ENCODE measurements at places on chromosomes 7 and 10.

GRCh38 chr7:150784120-150784736, 15.9 kb downstream of the TMEM176B start:
- no peak for DNase-seq

DNA sequence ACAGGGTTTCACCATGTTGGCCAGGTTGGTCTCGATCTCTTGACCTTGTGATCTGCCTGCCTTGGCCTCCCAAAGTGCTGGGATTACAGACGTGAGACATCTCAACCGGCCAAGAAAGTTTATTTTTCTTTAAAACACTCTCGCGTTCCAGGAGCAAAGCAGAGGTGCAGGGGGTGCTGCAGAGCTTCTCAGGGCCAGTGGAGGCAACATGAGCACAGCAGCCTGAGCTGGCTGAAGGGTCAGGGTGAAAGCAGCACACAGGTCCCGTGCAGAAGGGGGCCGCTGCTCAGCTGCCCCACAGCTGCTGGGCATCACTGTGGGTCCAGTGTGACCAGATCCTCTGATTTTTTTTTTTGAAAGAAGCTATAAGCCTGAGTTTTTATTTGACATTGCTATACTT, 46.1 kb downstream of the EPHB4 start:
- no peak for DNase-seq

DNA sequence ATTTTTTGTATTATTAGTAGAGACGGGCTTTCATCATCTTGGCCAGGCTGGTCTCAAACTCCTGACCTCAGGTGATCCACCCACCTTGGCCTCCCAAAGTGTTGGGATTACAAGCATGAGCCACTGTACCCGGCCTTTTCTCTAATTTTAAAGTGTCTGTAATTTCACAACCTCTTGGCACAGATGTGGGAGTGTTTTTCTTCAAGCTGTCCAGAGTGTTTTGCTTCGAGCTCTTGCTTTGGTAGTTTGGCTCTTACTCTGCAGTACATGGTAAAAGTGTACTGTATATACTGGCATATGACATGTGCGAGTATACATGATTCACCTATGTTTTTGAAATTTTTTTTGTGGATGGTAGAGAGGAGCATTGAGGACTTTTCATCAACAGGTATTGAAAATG, 9.8 kb downstream of the SRGN start:
- no peak for DNase-seq

- no peak for DNase-seq
Observed at GRCh38 chr10:121921238-121921931, 6.4 kb downstream of the ATE1 start.

- DNase-seq = no peak
Observed at GRCh38 chr10:82660986-82661385, 786.0 kb downstream of the NRG3 start.

GRCh38 chr7:105759670-105760550, 116.5 kb downstream of the ATXN7L1 start:
- DNase-seq = no peak

DNA sequence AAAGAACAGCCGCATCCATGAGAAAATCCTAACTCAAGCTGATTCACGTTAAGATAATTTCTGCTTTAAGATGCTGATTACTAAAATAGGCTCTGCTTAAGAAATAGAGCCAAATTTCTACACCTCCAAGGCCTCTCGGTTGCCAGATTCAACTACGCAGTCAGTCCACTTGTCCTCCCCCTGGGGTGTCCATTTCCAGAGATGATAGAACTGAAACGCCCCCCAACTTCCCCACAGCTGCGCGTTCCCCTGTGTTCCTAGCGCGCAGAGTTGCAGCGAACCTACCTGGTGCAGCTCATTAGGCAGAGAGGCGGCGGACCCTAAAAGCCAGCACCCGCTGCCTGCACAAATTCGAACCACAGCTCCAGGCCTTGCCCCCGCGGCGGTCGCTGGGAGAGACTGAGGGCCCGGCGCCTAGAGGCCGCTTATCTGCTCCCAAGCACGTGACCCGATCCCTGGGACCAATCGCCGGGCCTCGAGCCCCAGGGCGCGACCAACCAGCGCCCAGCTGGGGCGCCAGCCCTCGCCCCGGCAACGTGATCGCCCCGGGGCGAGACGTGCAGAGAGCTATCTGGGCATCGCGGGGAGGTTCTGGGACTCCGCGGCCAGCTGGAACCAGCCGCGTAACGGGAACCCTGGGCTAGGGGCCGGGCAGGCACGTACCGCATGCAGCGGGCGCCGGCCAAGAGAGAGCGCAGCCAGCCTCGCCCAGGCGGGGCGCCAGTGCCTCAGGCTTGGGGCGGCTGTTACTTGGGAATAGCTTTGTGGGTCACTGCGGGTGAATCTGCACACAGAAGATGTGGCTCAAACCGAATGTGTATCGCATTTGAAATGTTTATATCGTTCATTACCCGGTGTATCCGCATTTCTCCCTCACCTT, at the start of gene PPP1R3C:
Gene PPP1R3C (minus strand): TSS at position 401 of the 880 bp plus-strand sequence. CDS start 102 bp downstream, at position 299.
- peak; percentile 15 for DNase-seq

DNA sequence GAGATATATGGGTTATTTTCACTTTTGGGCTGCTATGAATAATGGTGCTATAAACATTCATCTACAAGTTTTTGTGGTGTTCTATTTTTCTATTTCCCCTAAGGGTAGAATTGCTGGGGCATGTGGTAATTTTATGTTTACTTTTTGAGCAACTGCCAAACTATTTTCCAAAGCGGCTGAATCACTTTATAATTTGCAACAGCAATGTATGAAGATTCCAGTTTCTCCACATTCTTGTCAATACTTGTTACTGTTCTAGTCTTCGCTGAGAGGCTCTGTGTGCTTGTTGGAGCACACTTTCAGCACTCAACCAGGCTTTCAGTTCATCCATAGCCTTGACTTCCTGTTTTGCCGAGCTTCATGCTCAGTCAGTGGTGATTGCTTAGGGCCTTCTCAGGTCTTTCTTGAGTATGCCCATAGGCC, 39.0 kb downstream of the ADK start:
- peak; percentile 40 for DNase-seq

DNA sequence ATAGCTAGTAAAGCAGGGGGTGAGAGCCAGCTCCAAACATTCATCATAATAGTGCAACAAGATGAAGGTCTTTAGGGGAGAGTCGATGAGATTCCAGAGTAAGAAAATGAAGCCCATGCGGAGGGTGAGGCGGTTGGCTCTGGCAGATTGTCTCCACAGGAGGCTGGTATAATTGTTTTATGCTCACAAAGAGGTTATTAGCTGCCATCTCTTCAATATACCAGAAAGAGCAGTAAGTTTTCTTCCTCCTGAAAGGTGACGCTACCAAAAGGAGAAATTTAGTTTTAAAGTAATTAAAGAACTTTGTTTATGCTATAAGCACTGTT, 59.2 kb upstream of the KCNIP2 start:
- no peak for DNase-seq

DNA sequence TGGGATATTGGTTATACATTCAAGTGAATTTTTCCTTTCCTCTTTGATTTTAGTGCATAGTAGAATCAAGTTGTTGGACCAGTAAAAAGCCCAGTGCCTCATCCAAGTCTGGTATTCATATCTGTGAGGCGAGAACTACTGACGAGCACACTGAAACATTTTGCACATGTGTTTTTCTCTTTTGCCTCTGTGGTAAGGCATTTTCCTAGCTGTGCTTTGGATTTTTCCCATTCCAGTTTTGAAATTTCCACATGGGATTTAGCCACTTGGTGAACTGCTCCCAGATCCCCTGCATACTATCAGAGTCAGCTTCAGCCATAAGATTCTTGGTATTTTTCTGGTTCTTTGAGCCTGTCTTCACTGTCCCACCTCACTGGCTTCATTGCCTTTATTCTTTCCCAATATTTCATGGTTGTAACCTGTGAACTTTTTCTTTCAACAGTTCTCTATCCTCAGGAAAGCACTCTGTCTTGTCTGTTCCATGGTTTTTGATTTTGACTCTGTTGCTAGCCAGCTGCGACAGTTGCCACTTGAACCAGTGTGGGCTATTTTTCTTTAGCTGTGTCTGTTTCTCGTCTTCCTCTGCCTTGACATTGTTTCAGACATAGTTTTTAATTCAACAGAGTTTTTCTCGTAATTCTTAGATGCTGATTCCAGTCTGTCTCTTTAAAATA, 239.0 kb downstream of the REEP3 start:
- no peak for DNase-seq

DNA sequence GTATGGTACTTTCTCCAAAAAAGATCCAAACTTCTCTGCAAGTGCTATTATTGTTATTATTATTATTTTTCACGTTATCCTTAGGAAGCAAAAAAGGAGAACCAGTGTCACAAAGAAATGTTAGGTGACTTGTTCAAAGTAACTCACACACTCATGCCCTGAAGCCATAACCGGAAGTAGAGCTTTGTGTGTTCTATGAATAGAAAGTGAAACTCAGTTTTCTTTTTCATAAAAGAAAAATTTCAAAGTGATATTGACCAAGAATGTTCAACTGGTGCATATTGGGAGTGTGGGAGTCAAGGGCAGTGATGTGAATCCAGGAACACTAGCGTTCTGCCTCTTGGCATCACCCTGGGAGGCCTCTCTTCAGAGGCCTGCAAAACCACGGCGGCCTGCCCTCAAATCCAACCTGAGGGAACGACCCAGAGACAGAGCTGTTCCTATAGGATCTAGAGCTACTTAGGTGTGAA, 106.1 kb downstream of the PRKCQ start:
- DNase-seq = peak; percentile 36

DNA sequence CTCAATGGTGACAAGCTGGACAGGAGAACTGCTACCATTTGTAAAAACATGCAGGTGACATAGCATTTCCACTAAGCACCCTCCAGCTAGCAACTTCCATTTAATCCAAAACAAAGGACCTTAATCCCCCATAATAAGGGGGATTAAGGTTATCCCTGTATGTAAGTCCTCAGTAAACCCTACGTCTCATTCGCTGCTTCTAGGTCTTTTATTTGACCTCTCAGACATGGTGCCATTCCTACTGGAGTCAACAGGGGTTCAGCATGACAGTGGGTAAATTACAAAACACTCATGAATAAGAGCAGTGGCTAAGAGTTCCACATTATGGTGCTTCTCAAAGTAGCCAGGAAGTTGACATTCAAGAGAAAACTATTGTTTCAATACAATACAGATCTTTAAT, 121.8 kb upstream of the CAV2 start:
- DNase-seq = no peak

DNA sequence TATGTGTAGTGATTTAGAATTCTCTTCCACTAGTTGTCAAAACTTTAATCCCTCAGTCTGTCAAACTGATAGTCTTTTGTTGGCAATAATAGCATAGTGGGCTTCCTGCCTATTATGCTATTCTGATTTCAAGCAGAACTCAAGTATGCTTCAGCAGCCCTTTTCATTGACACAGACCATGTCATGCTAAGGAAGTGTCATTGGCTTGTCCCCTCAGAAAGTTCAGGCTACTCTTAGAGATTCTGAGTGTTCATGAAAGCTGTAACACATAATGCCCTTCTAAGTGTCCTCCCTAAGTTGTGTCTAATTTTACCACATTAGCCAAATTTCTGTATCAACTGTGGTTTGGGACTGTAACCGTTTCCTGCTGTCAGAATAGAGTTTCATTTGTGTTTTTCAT, 198.7 kb downstream of the THSD7A start:
- DNase-seq = no peak

- no peak for DNase-seq
Observed at GRCh38 chr7:131690441-131690840, 134.0 kb upstream of the PODXL start.

- no peak for DNase-seq
Observed at GRCh38 chr7:19378345-19378714, 233.1 kb upstream of the FERD3L start.

DNA sequence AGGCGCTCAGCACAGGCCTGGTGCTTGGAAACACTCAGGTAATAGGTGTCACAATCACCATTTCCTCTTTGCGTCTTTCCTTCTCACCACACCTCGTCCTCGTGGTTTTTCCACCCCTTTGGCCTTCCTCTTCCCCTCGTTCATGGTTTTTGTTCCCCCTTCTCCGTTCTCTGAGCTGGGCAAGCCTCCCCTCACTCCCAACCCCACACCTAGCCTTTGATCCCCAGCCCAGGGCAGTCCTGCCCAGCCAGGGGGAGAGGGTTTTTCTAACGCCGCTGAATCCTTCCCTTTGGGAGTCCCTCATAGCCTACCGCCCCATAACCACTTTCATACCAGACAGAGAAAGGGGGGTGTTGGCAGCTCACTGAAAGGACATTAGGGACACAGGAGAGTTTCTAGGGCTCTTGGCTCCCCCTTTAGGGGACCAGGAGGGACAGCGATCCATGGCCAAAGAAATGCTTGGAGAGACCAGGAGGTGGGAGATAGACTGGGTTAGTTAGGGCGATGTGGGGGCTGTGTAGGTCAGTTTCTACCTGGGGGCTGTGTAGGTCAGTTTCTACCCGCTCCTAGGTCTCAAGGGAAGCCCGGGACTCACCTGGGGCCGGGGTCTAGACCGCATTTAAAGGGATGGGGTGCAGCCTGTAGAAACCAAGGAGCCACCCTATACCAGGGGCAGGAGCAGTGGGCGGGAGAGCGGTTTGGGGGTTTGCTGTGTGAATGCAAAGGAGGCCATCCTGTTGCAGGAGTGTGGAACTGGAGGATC, 1.4 kb downstream of the EPHB4 start:
- DNase-seq = no peak

- DNase-seq = no peak
Observed at GRCh38 chr10:70549351-70549961, 53.1 kb downstream of the PRF1 start.

All from KG1 (cell line).